ENCODE measurements at places on chromosomes 16 and 17.

- DNase-seq = no peak
Measured at GRCh38 chr16:68381363-68381724, 67.0 kb downstream of the SMPD3 start.

- DNase-seq = no peak
Measured at GRCh38 chr16:19912455-19913339, 28.0 kb upstream of the GPRC5B start.

DNA sequence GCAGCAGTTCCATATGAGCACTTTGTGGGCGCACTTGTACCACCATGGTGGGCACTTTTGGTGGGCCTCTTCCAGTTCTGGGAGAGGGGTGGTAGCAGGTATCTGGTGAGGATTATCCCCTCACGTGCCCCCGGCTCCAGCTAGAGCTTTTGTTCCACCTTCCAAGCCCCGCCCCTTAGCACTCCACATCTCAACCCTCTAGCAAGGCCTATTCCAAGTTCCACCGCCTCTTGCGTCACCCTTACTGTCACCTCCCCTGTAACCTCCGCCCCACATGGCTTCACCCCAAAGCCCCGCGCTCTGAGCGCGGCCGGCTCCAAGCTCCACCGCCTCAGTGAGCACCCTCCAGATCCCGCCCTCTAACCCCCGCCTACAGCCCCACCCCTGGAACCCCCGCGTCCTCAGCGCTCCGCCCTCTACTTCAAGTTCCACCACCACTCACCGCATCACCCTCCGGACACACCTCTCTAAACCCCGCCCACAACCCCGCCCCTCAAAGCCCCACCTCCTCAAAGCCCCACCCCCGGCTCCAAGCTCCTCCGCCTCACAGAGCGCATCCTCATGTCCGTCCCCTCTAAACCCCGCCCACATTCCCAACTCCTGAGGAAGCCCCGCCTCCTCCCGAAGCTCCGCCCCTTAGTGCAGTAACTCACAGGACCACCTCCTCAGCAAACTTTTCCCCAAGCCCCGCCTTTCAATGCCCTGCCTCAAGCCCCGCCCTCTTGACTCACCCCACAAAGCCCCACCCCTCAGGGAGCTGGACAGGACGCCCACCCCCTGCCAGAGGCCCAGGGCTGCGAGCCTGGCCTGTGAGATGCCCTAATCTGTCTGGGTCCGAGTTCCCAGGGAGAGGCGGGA lies 11.1 kb downstream of the SCN4A start:
- DNase-seq = peak; percentile 4

DNA sequence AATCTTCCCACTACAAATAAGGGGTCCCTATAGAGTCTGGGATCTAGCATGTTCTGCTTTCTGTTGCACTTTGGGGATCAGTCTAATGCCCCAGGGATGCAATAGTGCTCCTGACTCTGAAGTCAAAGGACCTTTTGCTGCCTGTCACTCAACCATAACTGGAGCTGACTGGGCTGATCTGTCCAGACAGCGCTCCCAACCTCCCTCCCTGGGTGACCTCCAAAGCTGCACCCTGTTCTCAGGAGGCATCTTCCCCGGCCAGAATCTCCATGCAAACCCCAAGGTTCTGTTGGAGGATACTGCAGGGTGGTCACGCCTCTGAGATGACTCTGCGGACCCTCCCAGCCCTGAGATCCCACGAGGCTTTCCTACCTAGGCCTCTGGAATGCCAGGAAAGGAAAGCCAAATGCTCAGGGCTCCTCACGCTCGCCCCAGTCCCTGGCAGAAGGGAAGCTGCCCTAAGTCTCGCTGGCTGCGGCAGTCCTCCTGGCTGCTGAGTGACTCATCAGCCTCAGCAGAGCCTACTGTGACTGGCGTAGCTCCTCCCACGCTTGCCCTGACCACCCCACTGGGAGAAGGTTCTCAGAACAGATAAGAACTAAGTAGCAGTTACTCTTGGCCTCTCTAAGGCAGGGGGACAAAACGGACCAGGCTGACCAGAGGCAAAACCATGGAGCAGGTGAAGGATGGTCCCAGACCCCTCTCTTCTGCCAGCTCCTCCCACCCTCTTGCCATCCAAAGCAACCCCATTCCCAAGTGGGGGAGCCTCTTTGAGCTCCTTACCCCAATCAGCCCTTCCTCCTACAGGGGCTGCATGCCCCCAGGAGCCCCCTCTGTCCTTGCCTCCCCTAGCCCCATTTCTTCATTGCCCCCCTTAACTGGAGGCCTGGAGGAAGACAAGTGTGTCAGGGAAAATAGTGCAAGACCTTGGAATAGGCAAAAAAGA lies 124.1 kb upstream of the TNRC6C start:
- DNase-seq = peak; percentile 43

GRCh38 chr17:61127960-61128359 lies 271.7 kb upstream of the TBX2 start:
- DNase-seq = no peak

- DNase-seq = no peak
Measured at GRCh38 chr17:33981711-33982601, 273.1 kb upstream of the CCL2 start.

GRCh38 chr17:56319531-56319930 lies 166.3 kb downstream of the ANKFN1 start:
- peak; percentile 54 for DNase-seq

- no peak for DNase-seq
Measured at GRCh38 chr17:29169806-29170591, 10.2 kb downstream of the MYO18A start.

- no peak for DNase-seq
Measured at GRCh38 chr16:22347100-22347820, 27.2 kb downstream of the CDR2 start.

GRCh38 chr17:71600137-71600789 lies 520.6 kb upstream of the SOX9 start:
- DNase-seq = no peak

DNA sequence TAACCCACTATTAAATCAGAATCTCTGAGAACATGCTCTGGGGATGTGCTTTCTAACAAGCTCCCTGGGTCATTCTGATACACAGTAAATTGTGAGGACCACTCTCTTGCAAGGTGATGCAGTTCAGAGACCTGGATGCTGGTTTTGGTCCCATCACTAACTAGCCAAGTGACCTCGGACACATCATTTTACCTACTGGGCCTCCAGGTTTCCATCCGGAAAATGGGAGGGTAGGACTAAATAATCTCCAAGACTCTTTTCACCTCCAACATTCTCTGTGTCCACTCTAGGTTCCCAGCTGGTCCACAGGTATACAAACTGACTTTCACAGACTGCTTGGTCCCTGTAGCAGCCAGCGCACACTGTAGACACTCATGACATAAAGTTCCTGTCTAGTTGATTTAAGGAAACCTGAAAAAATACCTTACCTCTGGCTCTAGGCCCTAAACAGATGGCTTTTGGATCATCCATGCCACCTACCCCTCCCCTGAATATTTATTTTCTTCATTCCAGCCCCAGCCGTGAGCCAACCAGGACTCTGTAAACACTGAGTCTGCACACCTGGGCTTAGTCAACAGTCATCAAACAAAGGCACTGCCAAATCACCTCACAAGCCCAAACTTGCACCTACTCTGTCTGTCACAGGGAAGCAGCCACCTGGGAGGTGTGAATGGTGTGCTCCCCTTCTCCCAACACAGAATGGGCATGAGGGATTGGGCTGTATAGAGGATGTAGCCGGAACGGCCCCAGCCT lies 51.3 kb upstream of the MRPS23 start:
- no peak for DNase-seq

- no peak for DNase-seq
Measured at GRCh38 chr17:35773679-35774425, 13.2 kb downstream of the C17orf50 start.
